Occipital lobe (tissue), 3 donors: ENCODE measurements at places on chromosomes 1 and 21. TPM values are rescaled to one million over a fixed set of nuclear protein-coding genes. Genes with fewer than 3 reads are reported as not detected.
A peak's percentile ranks its signal among the peaks of the same experiment; 100 is the strongest.

- DNase-seq: no peak
Observed at GRCh38 chr1:16975211-16975610, 5.2 kb downstream of the MFAP2 start.

- peak; percentile 47 for DNase-seq
Observed at GRCh38 chr1:155044812-155045657, 6.1 kb upstream of the ADAM15 start.

Gene FAM167B
- total RNA-seq: 2.0 TPM

DNA sequence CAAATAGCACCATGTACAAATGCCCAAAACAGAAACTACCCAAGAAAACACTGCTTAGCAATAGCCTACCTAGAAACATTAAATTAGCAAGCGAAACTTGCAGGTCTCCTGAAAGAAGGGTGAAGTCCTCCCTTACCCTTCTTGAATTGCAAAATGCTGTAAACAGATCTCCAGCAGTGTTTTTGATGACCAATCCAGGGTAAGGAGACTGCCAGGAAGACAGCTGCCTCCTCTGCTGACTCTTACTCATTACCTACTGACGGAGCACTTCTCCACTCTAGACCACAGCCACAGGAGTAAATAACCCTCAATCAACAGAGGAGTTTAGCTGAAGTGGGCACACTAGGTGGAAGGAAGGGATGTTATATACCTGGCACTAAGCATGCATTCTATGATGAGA is 32.2 kb upstream of the GADD45A start:
- DNase-seq: no peak

GRCh38 chr1:117661027-117661426 is 55.2 kb downstream of the TENT5C start:
- no peak for DNase-seq

GRCh38 chr1:146010126-146010738 is 11.3 kb downstream of the HJV start:
- DNase-seq: no peak

- no peak for DNase-seq
Observed at GRCh38 chr1:26280333-26281042, 602 bp downstream of the SH3BGRL3 start.

Gene KMO
- 0.47 TPM for total RNA-seq

DNA sequence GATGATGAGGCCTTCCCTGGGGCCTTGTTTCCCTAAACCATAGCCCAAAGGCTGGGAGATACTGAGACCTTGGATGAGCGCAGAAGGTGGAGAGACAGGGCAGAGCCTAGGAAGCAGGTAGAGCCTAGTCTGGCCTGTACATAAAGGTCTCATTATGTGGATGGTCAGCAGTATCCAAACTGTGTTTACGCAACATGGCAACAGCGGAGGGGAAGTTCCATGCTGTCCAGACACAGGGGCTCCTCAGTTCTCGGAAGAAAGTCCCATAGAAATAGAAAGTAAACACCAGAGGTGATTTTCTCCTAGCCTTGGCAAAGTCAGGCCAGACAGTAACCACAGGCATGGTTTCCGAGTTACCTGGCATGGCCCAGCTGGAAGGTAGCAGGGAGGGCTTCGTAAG is 42.1 kb upstream of the MPZL1 start:
- no peak for DNase-seq

DNA sequence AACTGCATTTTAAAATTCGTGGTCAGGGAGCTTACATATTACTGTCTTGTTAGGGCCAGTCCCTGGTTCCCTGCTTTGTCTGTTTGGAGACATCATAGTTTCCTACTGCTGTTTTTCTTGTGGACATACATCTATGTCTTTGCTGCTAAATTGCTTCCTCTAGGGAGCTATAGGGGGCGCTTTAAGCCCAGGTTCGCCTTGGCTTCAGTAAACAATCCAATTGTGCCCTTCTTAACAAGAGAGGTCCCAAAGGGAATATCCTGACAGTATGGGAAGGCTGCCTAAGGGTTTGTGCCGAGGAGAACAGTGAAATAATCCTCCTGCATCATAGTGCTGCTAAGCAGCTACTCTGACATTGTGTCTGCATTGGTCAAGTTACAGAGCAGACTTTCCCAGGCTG is 112.5 kb downstream of the USH2A start:
- DNase-seq: no peak

Gene NPHS2
- total RNA-seq: not detected
